Kidney (tissue), 22 donors: ENCODE measurements at places on chromosomes 5 and 9. TPM values are rescaled to one million over a fixed set of nuclear protein-coding genes. Genes with fewer than 3 reads are reported as not detected.

GRCh38 chr5:172640822-172641358 is at the start of gene NEURL1B:
Gene NEURL1B, plus strand, starts transcription at chr5:172641263. Its CDS starts 144 bp downstream, at chr5:172641407.
- DNase-seq: peak; percentile 88
- H3K4me3 ChIP-seq: peak within 1 kb of the TSS; percentile 37
- no peaks in the 10 kb centered on the region for H3K27me3 ChIP-seq
- no peaks in the 10 kb centered on the region for H3K36me3 ChIP-seq
- peak within 1 kb of the TSS; percentile 86 for H3K27ac ChIP-seq

- no peak overlapping the region for H3K27ac ChIP-seq
- H3K4me3 ChIP-seq: no peak overlapping the region
- H3K4me1 ChIP-seq: no peaks in the 10 kb centered on the region
- no peaks in the 10 kb centered on the region for H3K36me3 ChIP-seq
Observed at GRCh38 chr9:1604942-1605560, 410.1 kb upstream of the SMARCA2 start.

PCDHB12 gene
- total RNA-seq: 2.5 TPM

GRCh38 chr9:98484162-98484561 is 224.6 kb downstream of the GABBR2 start:
- H3K4me3 ChIP-seq: no peak overlapping the region
- no peak overlapping the region for H3K27ac ChIP-seq
- no peaks in the 10 kb centered on the region for H3K36me3 ChIP-seq
- H3K4me1 ChIP-seq: no peaks in the 10 kb centered on the region

CYFIP2 gene
- 128 TPM for total RNA-seq

GRCh38 chr5:81829242-81829641 is 78.3 kb upstream of the SSBP2 start:
- no peaks in the 10 kb centered on the region for H3K36me3 ChIP-seq
- no peak overlapping the region for H3K4me3 ChIP-seq
- no peaks in the 10 kb centered on the region for H3K27me3 ChIP-seq
- no peak overlapping the region for H3K27ac ChIP-seq
- no peak for DNase-seq
- no peaks in the 10 kb centered on the region for H3K4me1 ChIP-seq

IFNA21 gene
- total RNA-seq: not detected

- peak; percentile 37 for DNase-seq
- no peaks in the 10 kb centered on the region for H3K27me3 ChIP-seq
- no peak overlapping the region for H3K4me3 ChIP-seq
- H3K36me3 ChIP-seq: no peaks in the 10 kb centered on the region
- no peak overlapping the region for H3K27ac ChIP-seq
- H3K4me1 ChIP-seq: no peaks in the 10 kb centered on the region
Observed at GRCh38 chr5:6791031-6791430, 77.8 kb downstream of the TENT4A start.

CYSTM1 gene
- total RNA-seq: 157 TPM

CAPSL gene
- total RNA-seq: 1.9 TPM

PRDM9 gene
- not detected for total RNA-seq

- DNase-seq: no peak
- no peaks in the 10 kb centered on the region for H3K27me3 ChIP-seq
- H3K27ac ChIP-seq: no peak overlapping the region
- H3K4me3 ChIP-seq: no peak overlapping the region
- H3K36me3 ChIP-seq: no peaks in the 10 kb centered on the region
Observed at GRCh38 chr5:1144089-1144488, 32.2 kb upstream of the SLC12A7 start.

DNA sequence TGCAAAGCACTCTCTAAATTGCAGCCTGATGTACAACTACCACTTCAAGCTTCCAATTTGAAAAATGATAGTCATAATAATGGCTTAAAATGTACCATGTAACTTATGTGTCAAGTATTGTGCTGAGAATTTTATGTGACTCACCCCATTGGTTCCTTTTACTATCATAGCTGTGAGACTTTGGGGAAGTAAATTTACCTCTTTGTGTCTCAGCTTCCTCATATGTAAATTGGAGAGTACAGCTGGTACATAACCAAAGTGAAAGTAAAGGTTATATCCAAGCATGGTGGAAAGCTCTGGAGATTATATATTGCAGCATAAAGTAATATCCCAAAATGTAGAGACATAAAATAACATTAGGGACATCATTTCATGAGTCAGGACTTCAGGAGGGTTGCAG is 2200.4 kb upstream of the C9orf72 start:
- no peak overlapping the region for H3K27ac ChIP-seq
- DNase-seq: no peak
- no peaks in the 10 kb centered on the region for H3K27me3 ChIP-seq
- H3K4me3 ChIP-seq: no peak overlapping the region

PCDHB5 gene
- 7.5 TPM for total RNA-seq
